Tibial artery (tissue), 4 donors: ENCODE measurements at places on chromosomes 7 and 10.
A peak's percentile ranks its signal among the peaks of the same experiment; 100 is the strongest.

DNA sequence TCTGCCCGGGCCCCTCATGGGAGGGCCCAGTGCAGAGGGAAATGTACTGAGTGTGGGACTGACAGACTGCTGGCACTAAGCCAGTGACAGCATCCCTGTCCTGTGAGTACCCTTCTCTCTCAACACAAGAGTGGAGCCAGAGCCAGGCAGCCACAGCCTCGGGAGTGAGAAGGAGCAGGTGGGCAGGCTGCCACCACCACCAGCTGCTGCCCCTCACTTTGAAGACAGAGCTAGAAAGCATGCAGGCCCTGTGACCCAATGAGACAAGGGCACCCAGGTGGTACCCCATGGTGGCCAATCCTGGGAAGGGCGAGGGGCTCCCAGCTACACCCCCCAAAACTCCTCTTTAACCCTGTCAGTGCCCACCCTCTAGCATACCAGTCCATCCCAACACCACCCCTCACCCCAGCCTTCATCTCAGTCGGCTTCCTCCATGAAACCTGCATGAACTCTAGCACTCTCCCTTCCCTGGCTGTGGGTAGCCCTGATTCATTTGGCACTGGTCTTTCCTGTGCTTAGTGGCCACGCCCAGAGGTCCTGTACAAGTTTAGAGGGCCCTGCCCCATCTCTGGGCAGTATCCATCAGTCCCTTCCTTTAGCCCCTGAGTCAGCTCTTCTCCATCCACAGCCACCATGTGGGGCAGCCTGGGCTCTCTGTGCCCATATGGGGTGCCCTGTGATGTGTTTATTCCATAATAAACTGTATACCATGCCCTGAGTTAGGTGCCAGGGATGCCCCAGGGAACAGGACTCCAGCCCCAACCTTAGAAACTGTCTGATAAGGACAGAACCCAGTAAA lies 207.0 kb upstream of the ZMIZ1 start:
- H3K4me1 ChIP-seq = peaks cover 25% of the 10 kb centered on the region
- H3K27me3 ChIP-seq = no peaks in the 10 kb centered on the region
- H3K36me3 ChIP-seq = no peaks in the 10 kb centered on the region
- H3K27ac ChIP-seq = no peak overlapping the region
- H3K4me3 ChIP-seq = no peak overlapping the region
- no peak for DNase-seq

DNA sequence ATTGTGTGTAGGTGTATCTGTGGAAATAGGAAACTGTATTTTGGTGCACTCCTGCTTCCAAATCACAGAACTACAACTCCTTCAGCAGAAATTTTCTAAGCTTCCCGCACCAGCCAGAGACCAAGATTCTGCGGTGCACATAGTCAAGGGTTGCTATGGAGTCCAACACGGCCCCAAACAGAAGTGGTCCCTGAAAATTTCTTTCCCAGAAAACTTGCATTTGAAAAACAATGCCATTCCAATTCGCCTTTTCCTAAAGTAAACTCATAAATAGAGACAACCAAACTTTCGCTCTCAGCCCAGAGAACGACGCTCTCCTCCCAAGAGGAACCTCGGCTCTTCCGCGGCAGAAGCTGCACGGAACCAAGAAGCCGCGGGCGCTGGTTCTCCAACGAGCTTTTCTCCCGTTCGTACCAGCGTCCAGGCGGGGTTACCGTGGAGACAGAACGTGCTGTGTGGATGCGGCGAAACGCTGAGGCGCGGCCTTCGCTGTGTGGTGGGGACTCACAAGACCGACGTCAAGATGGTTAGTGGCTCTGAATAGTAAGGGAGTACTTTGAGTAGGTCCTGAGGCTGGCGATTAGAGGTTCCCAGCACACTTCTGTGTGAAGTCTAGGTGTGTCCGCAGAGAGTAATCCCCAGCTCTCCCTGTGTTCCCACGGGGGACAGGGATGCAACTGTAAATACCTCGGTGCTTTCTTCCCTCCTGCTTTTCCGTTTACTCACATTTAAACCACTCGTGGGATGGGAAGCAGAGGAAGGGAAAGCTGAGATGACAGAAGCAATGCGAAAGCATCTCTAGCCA lies 24.0 kb upstream of the ZC3HAV1 start:
- peaks cover 6% of the 10 kb centered on the region for H3K36me3 ChIP-seq
- DNase-seq = peak; percentile 88
- H3K27me3 ChIP-seq = no peaks in the 10 kb centered on the region
- H3K4me3 ChIP-seq = peak overlapping the region; percentile 53
- no peaks in the 10 kb centered on the region for H3K4me1 ChIP-seq

GRCh38 chr7:44043902-44044301 lies 600 bp upstream of the DBNL start:
- DNase-seq = no peak
- H3K27me3 ChIP-seq = no peaks in the 10 kb centered on the region
- H3K4me1 ChIP-seq = peaks cover 28% of the 10 kb centered on the region
- H3K27ac ChIP-seq = peak overlapping the region; percentile 89

- no peaks in the 10 kb centered on the region for H3K36me3 ChIP-seq
- H3K27ac ChIP-seq = no peak overlapping the region
- peaks cover 8% of the 10 kb centered on the region for H3K4me1 ChIP-seq
- H3K4me3 ChIP-seq = no peak overlapping the region
- H3K27me3 ChIP-seq = no peaks in the 10 kb centered on the region
These were observed 34.6 kb downstream of the AGK start for GRCh38 chr7:141585592-141586510.
